Activated CD4-positive, alpha-beta memory T cell treated with anti-CD3 and anti-CD28 coated beads for 36 hours (primary cell): ENCODE measurements at places on chromosomes 12 and 14.
A peak's percentile ranks its signal among the peaks of the same experiment; 100 is the strongest.

DNA sequence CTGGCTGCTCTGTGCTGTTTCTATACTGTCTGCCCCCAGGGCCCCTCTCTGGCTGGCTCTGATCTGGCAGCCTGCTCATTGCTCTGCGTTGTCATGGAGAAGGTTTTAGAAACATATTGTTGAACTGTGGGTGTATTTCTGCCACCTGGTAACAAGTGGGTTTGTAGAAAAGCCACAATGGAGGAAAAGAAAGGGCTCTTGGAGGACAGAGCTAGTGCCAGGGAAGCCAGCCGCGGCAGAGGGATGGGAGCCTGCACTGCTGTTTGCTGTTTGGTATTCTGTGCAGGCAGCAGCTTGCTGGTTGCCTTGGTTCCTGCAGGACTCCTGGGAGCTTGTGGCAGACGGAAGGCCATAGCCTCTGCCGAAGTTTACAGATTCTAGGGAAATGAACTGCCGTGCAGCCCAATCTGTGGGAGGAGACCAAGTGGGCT is 15.1 kb downstream of the CCDC177 start:
- no peak for DNase-seq

GRCh38 chr12:49567302-49567610 is 686 bp downstream of the MCRS1 start:
- DNase-seq: no peak

- peak; percentile 59 for DNase-seq
These were observed 50.9 kb upstream of the CCT2 start for GRCh38 chr12:69534389-69534822.

- DNase-seq: peak; percentile 41
These were observed 1.3 kb upstream of the ANKRD9 start for GRCh38 chr14:102510616-102511520.

DNA sequence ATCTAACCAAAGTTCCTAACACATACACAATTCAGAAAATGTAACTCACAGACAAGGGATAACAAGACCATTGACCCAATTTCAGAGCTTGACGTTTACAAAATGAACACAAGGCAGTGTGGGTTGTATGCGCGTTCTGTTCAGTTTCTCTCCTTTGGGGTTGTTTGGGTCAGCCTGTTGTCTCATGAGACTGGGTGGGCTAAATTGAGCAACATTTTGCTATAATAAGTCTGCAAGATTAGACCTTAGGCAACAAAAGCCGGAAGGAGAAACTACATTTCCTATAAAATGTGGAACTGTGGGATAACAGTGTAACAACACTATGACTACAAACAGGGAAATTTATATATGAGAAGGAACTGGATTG is 18.8 kb upstream of the LTA4H start:
- no peak for DNase-seq

DNA sequence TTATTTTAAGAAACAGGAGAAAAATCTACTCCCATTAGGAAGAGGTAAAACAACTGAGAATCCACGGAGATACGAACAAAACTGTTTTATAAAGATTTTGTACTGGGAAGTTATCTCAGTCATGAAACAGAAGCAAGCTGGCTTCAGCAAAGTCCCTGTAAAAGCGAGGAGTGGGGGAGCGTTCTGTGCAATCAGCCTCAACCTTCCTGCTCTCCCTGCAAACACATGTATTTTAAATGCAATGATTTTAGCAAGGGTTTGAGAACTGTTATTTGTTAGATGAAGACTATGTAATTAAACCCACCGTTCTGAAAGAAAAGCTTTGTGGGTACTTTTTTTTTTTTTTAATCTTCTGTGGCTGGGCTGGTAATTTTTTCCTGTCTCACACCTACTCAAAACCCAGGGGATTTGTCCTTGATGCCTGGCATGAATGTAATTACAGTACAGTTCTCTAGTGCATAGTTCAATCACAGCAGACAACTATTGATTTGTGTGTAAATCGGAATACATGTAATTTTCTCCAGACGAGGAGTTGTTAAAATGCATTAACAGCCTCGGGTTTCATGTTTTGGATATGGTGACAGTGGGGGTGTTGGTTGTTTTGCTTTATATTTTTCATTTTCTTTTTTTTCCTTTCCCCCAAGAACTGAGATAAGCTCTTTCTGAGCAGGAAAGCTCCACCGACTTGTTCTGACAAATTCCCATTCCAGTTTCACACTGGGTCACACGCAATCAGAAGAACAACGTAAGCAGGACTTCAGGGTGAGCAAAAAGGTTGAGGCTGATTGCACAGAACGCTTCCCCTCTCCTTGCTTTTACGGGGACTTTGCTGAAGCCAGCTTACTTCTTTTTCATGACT is 153.6 kb downstream of the PHLDA1 start:
- no peak for DNase-seq

DNA sequence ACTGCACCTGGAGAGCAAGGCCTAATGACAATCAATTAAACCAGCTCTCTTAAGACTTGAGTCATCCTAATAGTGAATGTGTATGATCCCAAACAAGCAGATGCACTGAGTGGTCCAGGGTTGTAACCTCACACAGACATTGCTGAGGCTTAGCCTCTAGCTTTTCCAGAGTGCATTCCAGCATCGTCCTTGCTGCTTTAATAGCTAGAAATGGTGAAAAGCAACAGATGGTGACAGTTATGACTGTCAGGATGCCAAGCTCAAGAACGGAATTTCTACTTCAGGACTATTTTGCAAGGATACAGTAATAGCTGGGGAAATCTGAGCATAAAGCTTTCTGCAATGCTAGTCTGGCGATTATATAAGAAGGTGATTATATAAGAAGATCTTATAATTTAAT is 34.6 kb downstream of the PTPRR start:
- DNase-seq: no peak

GRCh38 chr12:15355766-15356165 is 33.5 kb downstream of the PTPRO start:
- DNase-seq: no peak

DNA sequence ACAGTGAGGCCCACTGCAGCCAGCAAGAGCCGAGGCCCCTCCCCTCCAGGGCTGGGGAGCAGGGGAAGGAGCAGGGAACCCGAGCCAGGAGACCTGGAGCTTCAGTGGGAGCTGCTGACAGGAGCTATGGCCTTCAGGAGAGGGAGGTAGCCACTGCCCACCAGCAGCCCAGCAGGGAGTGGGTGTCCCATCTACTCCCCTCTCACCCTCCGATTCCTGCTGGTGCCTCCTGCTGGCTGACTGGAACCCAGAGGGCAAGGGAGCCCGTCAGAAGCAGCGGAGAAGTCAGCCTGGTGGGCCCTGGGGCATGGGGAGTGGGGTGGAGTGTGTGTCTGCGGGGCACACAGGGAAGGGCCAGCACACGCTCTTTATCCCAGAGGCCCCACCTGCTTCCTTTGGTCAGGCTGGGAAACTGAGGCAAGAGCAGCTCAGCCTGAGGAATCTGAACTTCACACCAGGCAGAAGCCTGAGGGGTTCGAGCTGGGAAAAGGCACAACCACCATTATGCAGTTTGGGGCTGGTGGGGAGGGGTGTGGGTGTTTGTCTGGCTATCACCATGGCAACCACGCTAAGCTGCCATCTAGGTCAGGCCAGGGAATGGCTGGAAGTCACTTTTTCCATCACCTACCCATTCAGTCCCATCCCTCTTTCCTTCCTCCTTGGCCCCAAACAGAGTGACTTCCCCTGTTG is 36.8 kb upstream of the PLEKHG6 start:
- no peak for DNase-seq

GRCh38 chr14:22531451-22532344 is 57.3 kb downstream of the DAD1 start:
- peak; percentile 66 for DNase-seq

DNA sequence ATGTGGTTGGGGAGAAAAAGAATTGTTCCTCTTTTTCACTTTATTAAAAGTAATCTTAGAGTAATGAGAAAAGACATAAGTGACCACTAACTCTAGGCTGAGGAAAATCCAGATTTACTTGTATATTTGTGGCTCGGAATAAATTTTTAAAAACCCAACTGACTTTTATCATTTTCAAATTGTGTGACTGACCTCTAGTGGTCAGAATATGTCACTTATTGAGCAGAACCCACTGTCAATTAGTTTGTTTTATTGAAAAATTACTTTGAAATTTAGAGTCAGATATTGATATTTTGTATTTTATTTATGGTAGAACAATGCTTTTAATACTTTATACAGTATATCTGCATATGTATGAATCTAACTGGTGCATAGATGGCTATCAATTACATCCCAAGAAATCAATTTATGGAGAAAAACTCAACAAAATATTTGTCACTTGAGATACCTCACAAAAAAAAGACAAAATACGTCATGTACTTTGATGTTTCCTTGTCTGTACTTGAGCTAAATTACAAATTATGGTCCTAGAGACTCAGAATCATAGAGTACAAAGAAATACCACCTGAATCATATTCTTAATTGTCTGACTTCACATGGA is 229.4 kb downstream of the CNTN1 start:
- no peak for DNase-seq

GRCh38 chr12:111274777-111275176 is 94.1 kb downstream of the PHETA1 start:
- no peak for DNase-seq

- DNase-seq: no peak
These were observed 168.2 kb downstream of the LRRK2 start for GRCh38 chr12:40393026-40393425.

GRCh38 chr14:85856430-85856829 is 326.5 kb downstream of the FLRT2 start:
- DNase-seq: no peak
